ENCODE measurements at places on chromosomes 6 and 20.

DNA sequence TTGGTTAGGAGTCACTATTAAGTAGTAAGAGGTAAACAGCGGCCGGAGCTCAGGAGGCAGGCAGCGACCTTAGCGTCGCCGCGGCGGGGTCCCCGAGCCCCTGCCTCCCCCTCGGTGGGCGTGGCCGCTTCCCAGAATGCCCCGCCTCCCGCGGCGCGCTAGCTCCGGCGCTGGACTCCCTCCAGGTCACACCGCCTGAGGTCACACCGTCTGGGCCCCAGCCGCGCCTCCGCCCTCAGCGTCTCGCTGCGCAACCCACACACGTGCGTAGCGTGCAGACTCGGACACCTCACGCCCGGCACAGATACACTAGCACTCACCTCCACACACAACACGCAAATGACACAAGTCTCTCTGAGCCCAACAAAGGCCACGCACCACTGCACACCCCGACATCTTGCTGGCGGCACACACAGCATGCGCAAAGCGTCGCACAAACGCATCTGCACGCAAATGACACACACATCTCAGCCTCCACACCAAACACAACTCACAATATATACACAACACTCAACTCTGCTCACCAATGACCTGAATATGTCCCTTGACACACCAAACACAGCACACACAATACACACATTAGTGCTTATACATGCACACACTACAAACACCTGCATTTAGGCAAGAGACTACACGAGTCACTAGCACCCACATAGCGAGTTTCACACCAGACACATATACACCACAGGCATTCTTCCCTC, 17.6 kb upstream of the CDKN1A start:
- DNase-seq: no peak

GRCh38 chr6:37531026-37531425, 31.3 kb upstream of the CCDC167 start:
- no peak for DNase-seq

- DNase-seq: no peak
Observed at GRCh38 chr6:154350293-154350692, 6.3 kb downstream of the IPCEF1 start.

DNA sequence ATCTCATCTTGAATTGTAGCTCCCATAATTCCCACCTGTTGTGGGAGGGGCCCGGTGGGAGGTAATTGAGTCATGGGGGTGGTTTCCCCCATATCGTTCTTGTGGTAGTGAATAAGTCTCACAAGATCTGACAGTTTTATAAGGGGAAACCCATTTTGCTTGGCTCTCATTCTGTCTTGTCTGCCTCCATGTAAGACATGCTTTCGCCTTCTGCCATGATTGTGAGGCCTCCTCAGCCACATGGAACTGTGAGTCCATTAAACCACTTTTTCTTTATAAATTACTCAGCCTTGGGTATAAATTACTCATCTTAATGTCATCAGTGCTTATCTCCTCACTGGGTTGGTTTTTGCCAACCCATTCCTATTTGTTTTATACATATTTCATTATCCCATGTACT, 142.0 kb upstream of the GMDS start:
- DNase-seq: no peak

GRCh38 chr6:42547407-42548329, 16.2 kb upstream of the UBR2 start:
- peak; percentile 69 for DNase-seq

DNA sequence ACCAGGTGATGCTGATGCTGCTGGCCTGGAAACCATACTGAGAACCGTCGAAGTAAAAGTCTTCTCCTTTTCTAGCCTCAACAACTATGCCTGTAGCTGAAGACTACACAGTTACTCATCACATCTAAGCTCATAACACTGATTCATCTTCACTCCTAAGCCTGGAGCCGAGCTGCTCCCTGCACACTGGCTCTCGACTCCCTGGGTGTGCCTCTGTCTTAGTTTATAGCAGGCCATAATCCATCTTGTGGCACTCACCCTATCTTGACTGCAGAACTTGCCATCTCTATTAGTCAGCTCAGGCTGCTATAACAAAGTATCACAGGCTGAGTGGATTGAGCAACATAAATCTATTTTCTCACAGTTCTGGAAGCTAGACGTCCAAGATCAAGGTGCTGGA, 191.0 kb downstream of the UNC5CL start:
- DNase-seq: no peak

GRCh38 chr6:156311291-156311690, 465.9 kb upstream of the ARID1B start:
- DNase-seq: no peak

GRCh38 chr20:18005990-18006364, 37.2 kb downstream of the MGME1 start:
- no peak for DNase-seq

DNA sequence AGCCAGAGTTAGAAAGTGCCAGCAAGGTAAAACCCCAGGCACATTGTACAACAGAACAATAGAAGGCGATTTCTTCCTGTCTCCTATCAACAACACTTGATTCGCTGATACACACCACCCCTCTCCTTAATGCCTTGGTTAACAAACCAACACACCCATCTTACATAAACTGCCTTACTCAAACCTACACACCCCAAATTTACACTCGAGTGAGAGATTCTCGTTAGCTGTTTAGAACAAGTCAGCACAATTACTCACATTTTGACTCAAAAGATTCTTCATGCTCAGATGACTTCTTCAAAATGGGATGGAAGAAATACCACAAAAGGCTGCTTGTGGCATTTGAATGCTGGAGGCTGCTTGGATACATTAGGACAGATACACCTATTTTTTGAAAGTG, 80.0 kb upstream of the FOXQ1 start:
- DNase-seq: no peak

- DNase-seq: no peak
Observed at GRCh38 chr20:15395457-15395856, 1058.0 kb upstream of the FLRT3 start.

- DNase-seq: no peak
Observed at GRCh38 chr6:114194362-114195026, 148.3 kb downstream of the HS3ST5 start.

DNA sequence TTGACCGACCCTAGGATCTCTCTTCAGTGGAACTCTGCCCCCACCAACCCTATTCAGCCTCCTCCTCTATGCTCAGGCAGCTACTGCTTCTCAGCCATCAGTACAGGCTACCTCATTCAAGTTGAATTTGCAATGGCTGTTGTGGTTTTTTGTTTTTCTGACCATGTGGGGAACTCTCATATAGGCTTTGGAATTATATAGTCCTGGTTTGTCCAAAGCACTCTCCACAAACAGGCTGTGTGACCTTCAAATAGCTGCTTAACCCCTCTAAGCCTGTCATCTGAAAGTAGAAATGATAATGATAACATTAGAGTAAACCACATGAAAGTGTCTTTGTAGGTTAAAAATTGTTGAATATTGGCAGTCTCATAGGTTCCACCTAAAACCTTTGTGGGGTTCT, 80.3 kb downstream of the UNC5CL start:
- DNase-seq: no peak

DNA sequence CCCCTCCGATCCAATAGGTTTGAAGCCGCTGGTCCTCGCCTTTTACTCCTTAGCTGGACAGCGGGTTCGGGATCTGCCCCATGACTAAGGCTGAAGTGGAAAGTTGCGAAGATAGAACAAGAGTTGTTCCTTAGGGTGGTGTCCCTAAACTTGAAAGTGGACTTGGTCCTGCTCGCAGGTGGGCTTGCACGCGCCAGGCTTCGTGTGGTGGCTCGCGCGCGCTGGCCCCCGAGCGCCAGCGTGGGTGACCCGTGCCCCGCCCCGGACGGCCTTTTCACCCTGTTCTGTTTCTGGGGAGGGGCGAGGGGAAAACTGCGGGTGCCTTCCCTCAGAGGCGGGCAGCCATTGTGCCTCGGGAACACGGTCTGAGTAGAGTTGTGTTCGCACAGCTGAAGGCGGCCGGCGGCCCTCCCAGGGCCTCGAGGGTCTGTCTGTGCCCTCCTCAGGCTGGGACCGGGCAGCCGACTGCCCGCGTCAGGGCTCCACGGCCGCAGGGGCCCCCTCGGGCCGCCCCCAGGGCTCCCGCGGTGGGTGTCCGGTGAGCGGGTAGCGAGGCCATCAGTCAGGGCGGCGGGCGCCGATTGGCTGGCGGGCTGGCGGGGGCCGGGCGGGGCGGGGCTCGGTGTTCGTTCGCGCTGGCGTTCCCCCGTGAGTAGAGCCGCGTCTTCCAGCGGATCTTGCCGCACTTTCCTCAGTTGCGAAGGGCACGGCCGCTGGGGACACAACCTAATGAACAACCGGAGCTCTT, 33.0 kb downstream of the RREB1 start:
- DNase-seq: peak; percentile 67

- no peak for DNase-seq
Observed at GRCh38 chr6:157966589-157966977, 15.1 kb upstream of the SYNJ2 start.

- DNase-seq: no peak
Observed at GRCh38 chr20:10618611-10619245, 55.1 kb downstream of the JAG1 start.

DNA sequence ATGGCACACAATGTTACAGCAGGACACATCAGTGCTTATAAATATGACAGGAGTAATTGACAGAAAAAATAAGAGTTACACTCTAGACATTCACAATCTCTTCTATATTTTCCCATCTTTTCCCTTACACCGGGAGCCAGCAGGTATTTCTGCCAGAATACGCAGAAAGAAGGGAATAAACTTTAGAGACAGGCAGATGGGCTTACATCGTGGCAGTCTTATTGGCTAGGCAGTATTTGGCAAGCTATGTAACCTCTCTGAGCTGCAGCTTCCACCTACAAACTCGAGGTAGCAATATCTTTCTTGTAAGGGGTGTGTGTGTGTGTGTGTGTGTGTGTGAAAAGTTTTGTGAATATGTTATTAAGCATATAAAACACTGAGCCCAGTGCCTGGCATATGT, 33.0 kb upstream of the TSHZ2 start:
- no peak for DNase-seq

GRCh38 chr6:25312703-25313102, 33.5 kb downstream of the CARMIL1 start:
- DNase-seq: no peak

DNA sequence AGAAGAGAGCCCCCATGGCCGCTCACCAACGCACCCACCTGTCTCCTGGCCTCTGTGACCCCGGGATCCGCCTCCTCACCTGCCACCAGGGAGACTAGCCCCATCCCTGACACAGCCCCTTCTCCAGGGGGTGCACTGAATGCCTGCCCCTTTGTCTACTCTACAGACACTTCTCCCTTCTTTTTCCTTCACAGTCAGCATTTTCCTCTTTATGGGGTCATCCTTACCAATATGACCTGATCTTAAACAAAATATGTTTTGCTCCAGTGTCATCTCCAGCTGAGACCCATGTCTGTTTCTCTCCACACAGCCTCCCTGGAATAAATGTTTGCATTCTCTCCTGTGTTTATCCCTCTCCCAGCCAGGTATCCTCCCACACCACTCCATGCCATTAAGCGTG, 14.6 kb upstream of the CCR6 start:
- DNase-seq: no peak
